ENCODE measurements at places on chromosomes 1 and 21.
A peak's percentile ranks its signal among the peaks of the same experiment; 100 is the strongest.

GRCh38 chr1:2381741-2382620, 9.4 kb downstream of the MORN1 start:
- DNase-seq = peak; percentile 79

DNA sequence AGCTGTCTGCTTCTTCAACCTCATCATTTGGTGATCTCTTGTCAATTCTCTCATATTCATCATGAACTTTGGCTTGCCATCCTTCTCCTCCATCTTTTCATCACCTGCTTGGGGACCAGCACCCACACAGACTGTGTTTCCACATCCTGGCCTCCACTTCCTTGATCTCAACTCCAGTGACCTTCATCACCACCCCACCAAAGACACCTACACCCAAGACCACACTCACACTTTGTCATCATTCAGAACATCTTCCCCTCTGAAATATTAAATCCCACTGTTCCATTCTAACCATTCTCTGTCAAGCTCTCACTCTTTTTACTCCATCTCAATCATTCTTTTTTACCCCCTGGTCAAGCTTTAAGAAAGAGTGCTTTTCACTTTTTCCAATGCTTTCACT, 115.5 kb upstream of the VAV3 start:
- peak; percentile 39 for DNase-seq

DNA sequence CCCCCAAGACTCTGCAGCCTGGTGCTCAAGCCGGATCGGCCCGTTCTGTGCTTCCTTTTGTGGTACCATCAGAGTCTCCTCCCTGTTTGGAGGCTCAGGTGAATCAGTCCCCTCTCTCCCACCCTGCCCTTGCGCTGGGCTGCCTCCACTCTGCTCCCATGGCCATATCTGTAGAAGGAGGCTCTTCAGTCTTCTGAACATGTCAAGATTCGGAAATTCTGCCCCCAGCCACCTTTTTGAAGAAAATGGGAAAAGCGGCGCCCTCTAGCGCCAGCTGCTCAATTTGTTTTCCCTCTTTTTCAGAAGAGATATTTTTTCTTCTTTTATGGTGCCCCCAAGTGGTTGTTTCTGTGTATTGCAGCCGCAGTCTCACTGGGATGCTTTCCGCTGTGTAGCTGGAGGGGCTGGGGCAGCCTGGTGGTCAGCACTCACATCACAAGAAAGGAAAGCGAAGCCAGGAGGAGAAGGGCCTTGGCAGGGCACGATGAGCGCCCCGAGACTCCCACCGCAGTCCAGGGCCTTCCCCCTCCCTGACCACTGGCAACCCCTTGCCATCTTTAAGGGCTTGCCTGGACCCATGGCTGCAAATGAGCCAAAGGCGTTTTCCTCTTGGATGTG, 58.4 kb upstream of the CACNA1E start:
- peak; percentile 77 for DNase-seq

GRCh38 chr1:207823880-207824566, 72.2 kb downstream of the CD46 start:
- DNase-seq = peak; percentile 93

DNA sequence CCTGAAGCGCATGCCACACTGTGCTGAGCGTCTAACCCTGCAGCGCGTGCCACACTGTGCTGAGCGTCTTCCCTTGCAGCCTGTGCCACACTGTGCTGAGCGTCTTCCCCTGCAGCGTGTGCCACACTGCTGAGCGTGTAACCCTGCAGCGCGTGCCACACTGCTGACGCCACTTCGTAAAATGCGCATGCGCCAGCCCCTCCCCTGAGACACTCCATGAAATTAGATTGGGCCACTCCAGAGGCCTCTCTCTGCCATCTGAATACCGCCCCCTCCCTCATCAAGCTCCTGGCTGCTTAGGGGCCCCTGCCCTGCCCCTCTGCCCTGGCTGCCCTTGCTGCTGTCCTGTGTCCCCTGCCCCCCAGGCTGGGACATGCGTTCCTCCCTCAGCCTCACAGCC, 84.8 kb downstream of the POFUT2 start:
- no peak for DNase-seq

GRCh38 chr1:177849579-177850290, 120.1 kb downstream of the SEC16B start:
- DNase-seq = no peak

GRCh38 chr1:38326856-38327255, 280.3 kb upstream of the POU3F1 start:
- DNase-seq = no peak

GRCh38 chr1:54135436-54136120, 17.2 kb downstream of the CDCP2 start:
- DNase-seq = no peak

GRCh38 chr21:41664881-41665765, 101.7 kb downstream of the RIPK4 start:
- DNase-seq = no peak

DNA sequence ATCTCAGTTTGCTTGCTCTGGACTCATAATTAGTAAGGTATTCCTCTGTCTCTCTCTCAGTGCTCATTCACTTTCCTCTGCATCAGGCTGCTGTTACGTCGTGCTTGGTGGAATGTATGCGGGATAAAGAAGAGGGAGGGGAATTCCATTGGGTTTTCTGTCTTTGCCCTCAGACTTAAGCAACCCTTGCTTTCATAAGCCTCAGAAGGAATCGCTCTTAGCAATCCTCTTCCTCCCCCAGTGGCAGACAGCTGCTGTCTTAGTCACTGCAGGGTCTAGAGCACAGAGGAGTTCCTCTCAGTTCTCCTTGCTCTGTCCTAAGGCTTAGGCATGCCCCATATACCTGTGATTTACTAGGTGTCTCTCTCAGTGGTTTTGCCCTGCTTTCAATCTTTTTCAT, 19.1 kb upstream of the NTMT2 start:
- no peak for DNase-seq

GRCh38 chr1:92960395-92961130, 699 bp downstream of the DIPK1A start:
- DNase-seq = peak; percentile 83

DNA sequence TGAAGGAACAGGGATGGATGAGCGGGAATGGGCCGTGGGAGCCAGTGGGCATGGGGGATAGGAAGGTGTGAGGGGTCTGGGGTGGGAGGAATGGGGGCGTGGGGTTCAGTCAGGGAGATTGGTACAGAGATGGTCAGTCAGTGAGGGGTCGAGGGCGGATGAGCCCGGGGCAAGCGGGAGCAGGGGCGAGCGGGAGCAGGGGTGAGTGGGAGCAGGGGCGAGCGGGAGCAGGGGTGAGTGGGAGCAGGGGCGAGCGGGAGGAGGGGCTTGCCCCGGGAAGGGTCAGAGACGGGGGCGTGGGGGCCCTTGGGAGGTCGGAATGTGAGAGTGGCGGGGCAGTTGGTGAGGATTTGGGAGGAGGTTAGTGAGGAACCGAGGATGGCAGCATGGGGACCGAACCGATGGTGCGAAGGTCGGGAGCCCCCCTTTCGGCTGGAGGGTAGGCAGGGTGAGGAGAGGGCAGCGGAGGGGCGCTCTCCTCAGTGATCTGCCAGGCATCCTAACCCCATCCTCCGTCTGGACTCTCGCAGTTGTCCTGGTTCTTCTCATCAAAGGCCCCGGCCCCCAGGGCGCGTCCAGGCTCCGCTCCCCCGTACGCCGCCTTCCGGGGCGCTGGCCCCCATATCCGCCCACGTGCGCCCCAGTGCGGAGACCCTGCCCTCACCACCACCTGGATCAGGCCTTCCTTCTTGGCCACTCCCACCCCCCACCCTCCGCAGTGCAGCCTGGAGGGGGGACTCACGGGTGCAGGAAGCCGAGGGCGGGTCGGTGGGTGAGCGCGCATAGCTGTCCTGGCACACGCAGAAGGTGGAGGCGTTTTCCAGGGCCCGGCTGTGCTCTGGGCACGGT, 11.2 kb downstream of the EPHA10 start:
- DNase-seq = no peak

DNA sequence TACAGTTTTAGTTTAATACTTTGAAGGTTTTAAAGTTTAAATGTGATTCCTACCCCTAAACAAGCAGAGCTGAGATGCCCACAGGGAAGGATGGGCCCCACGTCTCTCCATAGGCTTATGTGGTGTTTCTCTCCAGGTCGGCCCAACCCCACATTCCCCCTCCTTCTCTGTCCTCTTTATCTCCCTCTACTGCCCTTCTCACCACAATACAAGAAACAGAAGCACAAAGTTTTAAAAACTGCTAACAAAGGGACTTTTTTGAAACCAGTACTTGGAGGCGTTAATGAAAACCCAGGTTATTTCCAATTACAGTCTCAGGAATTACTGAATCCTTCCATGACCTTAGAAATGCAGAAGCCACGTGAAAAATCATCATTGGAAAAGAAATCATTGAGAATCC, 324.0 kb downstream of the NTNG1 start:
- DNase-seq = no peak

DNA sequence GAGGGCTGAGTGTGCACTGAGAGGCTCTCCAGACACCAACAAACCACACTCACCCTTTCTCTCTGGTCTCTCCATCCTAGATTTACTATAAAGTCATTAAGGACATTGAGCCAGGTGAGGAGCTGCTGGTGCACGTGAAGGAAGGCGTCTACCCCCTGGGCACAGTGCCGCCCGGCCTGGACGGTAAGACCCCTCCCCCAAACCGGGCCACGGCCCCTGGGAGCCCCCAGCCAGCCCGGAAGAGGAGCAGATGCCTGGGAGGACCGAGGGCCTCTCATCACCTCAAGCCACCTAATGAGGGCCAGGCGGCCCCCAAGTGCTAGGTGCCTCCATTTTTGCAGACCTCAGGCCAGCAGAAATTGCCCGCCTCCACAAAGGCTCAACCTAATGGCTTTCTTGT, 58.1 kb upstream of the ARHGEF16 start:
- DNase-seq = no peak

DNA sequence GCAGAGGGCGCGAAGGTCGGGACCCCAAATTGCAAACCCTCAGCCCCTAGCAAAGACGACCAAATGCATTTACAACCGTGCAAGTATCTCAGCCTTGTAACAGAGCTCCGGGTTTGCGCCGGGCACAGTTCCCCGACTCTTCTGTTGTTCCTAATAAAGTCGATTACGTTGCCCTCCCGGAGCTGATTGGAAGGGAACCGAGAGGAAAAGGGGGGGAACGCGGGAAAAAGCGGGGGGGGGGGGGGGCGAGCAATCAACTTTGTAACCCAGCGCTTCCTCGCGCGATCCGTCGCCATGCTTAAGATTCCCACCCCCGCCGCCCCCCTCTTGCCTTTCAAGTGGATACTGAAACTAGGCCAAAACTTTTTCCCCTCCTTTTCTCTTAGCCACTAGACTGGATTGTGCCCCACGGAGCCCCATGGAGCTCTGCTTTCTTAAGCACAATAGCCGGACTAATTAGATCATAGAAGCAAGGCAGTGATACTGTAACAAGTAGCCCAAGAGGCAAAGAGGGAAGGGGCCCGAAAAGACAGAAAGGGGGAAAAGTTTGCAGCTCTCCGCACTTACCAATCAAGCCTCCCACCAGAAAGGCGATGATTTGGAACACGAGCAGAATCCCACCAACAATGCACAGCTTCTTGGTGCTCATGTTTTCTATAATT, 565 bp downstream of the WLS start:
- DNase-seq = no peak

- DNase-seq = no peak
Measured at GRCh38 chr1:111707906-111708305, 31.3 kb downstream of the INKA2 start.

DNA sequence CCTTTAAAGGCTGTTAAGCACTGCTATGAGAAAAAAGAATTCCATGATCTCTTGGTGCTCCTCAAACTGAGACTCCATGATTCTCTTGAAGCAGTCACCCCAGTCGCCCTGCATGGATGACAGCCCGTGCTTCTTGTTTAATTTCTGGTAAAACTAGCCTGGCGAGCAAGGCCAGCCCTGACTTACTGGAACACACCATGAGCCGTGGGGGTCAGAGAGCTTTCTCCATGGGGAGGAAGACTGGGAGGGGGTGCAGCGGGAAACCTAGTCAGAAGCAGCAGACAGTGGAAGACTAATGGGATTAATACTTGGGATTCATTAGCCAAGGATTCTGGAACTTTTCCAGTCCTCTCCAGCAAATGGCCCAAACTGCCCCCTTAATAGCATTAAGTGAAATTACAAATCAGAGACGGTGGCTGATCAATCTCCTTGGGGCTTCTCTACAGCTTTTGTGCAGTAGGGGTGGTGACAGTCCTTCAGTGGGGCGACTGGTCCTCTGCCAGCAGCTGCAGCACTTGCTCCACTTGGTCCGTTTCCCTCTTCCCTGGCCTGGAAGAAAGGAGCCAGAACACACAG, 57.2 kb upstream of the LRRN2 start:
- no peak for DNase-seq

DNA sequence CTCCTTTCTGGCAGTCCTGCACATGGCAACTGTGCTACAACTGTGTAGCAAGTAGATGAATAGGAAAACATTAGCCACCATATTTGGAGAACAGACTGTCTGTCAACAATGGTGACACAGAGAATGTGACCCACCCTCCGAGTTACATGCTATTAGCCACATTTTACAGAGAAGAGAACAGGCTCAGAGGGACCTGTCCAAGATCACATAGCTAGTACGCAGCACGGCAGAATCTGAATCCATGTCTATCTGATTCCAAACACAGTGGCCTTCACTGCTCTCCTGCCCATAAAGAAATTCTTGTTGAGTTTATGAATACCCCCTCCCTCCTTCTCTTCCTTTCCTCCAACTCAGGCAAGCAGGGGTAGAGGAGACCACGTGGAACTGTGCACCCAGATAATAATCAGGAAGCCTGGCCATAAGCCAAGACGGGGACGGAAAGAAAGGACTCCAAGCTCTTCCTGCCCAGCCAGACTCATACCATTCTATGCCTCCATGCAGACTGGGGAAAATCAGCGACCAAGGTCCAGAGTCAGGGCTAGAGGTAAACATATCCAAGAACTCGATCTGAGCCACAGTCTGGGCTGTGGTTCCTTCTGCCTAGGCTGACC, 78.8 kb downstream of the TRABD2B start:
- DNase-seq = no peak

DNA sequence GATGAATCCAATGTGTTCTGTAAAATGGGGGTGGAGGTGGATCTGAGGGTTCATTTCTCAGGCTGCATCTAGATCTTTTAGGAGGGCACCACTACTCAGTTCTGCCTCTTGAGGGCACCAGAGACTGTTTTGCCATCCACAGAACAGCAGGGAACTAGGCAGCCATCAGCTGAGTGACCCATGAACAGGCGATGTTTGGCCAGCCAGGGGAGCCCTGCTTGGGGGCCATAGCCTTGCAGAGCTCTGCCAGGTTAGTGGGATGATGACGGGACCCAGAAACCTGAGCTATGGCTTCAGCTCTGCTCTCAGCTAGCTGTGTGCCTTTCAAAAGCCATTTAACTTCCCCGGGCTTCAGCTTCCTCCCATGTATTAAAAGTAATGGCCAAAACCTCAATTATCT, 13.4 kb upstream of the NOS1AP start:
- DNase-seq = peak; percentile 51

GRCh38 chr1:74180490-74180889, 17.5 kb downstream of the LRRIQ3 start:
- no peak for DNase-seq

- no peak for DNase-seq
Measured at GRCh38 chr1:216502528-216503162, 79.4 kb upstream of the USH2A start.

GRCh38 chr1:244788493-244789275, 46.8 kb upstream of the COX20 start:
- DNase-seq = no peak

- DNase-seq = no peak
Measured at GRCh38 chr1:96558635-96559034, 162.9 kb upstream of the PTBP2 start.

Measured in activated CD4-positive, alpha-beta T cell treated with anti-CD3 and anti-CD28 coated beads, Interleukin-10, Interleukin-2, amounts not matched to agents 100 ng/mL and 50 ng/mL, durations not matched to agents 16 hours and 8 hours (primary cell).